ENCODE measurements at places on chromosomes 6 and 20.

GRCh38 chr6:145836170-145836569 lies 21.6 kb upstream of the FBXO30 start:
- DNase-seq, result no peak

GRCh38 chr20:39861381-39861780 lies 827.7 kb downstream of the MAFB start:
- no peak for DNase-seq

GRCh38 chr6:41155132-41155805 lies 1.1 kb upstream of the TREML1 start:
- no peak for DNase-seq

DNA sequence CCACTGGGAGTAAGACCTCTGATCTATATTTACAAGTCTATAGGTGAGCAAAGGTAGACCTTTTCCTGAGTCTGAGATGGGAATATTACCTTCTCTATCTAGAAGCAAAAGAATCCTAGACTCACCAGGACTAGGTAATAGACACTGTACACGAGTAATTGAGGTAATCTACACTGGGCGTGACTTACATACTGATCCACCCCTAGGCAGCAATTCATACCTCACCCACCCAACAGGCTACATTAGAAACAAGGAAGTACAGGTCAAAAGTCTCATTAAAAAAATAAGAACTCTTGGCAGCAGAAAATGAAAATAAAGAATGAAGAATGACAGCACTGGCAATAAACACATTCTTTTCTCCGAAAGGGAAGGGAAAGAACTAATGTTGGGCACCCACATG lies 7.6 kb downstream of the CSNK2A1 start:
- no peak for DNase-seq

DNA sequence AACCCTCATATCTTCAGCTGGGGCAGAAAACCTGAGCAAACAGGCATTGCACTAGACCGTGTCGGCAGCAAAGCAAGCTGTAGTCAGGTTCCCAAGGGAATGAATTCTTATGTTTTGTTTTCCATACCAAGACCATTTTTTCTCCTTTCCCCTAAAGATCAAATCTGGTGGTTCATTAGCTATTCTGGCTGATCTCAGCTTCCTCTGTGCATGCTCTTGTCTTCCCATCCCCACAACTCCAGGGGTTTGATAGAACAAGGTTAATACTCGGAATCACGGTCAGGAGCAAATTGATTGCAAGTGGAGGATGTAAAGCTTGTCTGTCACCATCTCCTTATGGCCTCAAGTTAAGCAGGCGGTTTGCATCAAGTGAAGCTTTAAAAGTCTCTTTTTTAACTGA lies 778.8 kb downstream of the KIF16B start:
- no peak for DNase-seq

- no peak for DNase-seq
These were observed 6.7 kb upstream of the TMEM30A start for GRCh38 chr6:75291331-75291730.

- no peak for DNase-seq
These were observed 5.1 kb upstream of the EPB41L2 start for GRCh38 chr6:131068165-131068564.

GRCh38 chr6:154901876-154902552 lies 93.1 kb upstream of the TIAM2 start:
- DNase-seq, result no peak

DNA sequence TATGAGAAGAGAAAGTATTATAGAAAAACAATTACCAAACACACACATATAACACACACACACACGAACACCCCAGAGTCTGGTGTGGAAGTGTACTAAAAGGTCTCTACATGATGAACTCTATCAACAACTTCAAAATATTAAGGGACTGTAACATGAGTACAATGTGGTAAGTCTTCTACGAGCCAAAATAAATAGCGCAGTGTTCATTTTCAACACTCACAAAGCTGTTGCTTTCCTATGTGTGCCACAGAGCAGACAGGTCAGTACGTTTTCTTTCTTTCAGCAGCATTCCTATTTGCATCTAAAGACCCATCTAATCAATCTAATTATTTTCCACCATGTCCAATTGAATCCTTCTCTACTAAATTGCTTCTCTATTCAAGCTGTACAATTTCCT lies 12.1 kb upstream of the CNKSR3 start:
- no peak for DNase-seq

GRCh38 chr6:163176097-163176496 lies 238.4 kb upstream of the QKI start:
- no peak for DNase-seq

- DNase-seq, result no peak
These were observed 181.2 kb downstream of the AIG1 start for GRCh38 chr6:143241911-143242310.

DNA sequence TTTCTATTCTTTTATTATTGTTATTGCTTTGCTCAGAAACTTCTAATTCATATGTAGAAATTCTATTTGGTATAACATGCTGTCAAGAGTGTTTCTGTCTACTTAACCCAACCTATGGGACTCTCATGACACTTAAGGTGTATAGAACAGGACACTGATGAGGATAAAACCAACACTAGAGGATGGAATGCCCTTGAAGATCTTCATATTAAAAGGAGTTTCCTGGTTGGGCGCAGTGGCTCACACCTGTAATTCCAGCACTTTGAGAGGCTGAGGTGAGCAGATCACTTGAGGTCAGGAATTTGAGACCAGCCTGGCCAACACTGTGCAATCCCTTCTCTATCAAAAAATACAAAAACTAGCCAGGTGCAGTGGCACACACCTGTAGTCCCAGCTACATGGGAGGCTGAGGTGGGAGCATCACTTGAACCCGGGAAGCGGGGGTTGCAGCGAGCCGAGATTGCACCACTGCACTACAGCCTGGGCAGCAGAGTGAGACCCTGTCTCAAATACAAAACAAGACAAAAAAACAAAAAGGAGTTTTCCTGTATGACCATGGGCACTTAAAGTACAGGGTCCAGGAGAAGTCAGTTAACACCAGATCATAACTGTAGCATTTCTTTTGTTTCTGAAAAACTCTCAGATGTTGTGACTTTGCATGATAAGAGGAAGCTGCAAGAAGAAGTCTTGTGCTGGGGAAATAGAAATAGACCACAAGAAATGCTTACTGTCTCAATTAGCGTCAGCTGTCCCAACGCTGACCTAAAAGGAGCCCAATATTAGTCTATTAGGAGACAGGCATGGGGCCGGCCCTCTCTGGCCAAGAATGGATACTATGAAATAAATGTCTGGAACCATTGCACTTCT lies 38.9 kb upstream of the CD2AP start:
- DNase-seq, result no peak

DNA sequence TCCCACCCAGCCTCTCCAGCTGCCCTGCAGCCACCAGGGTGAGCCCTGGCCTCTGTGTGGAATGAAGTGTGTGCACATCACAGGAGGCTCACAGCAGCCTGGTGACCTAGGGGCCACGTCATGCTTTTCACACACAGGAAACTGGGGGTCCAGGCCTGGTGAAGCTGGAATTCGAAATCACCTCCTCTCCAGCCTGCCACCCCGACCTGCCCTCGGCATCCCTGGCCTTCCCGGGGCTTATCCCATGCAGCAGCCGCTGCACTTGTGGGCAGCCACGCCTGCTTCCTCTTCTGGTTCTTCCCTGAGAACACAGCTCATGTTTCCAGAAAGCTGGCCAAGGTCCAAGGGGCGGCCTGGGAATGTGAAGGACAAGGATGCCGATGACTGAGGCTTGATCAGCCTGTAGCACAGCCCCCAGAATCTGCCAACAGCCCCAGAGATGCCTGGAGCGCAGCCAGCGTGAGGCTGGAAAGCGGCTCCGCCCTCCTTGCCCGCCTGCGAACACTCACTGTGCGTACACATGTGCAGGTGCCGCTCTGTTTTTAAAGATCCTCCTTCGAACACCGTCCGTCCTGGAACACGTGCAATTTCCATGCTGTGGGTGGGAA lies 4.2 kb upstream of the NTSR1 start:
- no peak for DNase-seq

- no peak for DNase-seq
These were observed 293.5 kb downstream of the ADGB start for GRCh38 chr6:146892283-146892612.

- no peak for DNase-seq
These were observed 17.9 kb downstream of the RNF24 start for GRCh38 chr20:3997446-3997845.

DNA sequence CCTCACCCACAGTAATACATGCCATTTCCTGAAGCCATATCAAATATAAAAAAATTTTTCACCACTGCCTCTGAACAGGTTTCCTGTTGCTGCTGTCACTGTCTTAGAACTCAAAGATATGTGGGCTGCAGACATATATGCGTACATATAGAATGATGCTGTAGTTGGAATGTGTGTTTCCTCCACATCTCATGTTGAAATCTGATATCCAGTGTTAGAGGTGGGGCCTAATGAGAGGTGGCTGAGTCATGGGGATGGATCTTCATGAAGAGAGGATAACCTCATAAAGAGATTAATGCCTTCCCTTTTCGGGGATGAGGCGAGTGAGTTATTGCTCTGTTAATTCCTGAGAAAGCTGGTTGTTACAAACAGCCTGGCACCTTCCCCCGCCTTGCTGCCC lies 7.7 kb upstream of the SCP2D1 start:
- no peak for DNase-seq

- DNase-seq, result no peak
These were observed 1.2 kb downstream of the FUT9 start for GRCh38 chr6:96017070-96017359.

DNA sequence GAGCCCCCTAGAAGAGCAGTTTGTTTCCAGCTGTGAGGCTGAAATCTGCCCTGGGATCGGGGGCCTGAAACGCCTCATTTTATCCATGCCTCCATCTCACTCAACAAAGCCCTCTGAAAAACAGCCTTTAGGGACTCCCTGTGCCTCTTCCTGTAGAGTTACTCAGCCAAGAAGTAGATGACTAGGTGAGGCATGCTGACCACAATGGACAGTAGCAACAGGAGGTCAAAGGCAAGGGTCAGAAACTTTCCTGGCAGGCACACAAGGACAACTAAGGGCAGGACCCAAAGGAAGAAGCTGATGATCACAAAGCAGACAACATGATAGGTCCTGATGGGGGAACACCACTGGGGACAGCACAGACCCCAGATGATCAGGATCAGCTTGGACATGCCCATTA lies 12.8 kb downstream of the MAS1L start:
- no peak for DNase-seq

DNA sequence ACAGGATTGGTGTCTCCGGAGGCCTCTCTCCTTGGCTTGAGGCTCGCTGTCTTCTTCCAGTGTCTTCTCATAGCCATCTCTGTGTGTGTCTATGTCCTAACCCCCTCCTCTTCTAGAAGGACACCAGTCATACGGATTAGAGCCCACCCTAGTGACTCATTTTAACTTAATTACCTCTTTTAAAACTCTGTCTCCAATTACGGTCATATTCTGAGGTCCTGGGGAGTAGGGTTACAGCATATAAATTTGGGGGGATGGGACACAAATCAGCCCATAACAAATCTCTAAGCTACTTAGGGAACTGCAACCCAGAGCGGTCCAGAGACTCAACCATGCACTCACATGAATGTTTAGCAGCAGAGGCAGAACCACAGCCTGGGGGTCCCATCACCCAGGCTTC lies 56.1 kb upstream of the SASH1 start:
- no peak for DNase-seq

- DNase-seq, result no peak
These were observed 711.3 kb upstream of the GJE1 start for GRCh38 chr6:141421378-141421777.

DNA sequence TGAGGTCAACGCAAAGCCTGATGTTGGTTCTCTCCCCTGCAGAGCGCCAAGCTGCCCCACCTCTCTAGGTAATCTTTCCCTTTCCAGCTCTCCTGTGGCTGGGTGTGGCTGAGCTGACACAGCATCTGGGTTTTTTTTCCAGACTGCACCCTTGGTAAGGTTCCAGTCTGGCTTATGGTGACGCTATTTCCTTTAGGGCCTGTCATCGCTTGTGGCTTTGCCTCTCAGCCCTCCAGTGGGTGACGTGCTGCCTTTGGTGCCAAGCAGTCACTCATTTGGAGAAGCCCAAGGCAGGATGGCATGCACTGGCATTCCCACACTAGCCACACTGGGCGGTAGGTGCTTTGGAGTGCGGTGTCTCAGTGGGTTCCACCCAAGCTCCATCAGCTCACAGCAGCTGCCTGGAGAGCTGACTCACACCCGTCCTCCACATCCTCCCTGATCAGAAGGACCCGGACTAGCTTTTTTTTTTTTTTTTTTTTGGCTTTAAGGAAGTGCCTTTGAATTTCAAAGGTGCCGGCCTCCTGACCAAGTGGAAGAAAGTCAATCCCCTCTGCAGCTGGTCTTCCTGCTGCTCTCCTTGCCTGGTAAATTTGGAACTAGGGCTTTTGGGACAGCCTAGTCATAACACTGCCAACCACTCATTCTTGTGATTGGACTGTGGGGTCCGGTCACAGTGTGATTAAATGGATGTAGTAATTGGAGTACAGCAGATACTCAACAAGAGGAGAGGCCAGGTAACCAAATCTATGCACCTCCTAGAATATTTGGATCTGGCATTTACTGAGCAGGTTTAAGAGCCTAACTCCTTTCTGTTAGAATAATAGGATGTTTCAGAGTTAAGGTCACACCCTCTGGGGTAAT lies 153.6 kb downstream of the CD83 start:
- no peak for DNase-seq

GRCh38 chr6:67717281-67717680 lies 917.8 kb upstream of the ADGRB3 start:
- no peak for DNase-seq

DNA sequence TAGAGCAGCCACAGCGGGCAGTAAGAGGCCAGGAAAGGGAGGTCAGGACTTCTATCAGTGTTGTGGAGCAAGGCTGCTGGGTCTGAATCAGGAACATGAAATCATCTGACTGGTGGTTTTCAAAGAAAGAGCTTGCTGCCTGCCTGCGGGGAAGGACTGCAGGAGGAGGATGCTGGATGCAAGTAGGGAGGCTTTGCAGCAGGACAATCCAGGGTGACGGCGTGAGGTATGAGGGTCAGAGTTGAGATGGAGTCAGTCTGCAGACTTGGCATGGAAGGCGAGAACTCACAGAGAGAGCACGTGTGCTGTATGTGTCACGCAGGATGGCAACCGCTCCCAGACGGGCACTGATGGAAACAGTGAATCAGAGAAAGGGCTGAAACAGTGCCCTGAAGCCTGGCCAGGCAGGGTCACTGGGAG lies 59.2 kb upstream of the CD93 start:
- no peak for DNase-seq

DNA sequence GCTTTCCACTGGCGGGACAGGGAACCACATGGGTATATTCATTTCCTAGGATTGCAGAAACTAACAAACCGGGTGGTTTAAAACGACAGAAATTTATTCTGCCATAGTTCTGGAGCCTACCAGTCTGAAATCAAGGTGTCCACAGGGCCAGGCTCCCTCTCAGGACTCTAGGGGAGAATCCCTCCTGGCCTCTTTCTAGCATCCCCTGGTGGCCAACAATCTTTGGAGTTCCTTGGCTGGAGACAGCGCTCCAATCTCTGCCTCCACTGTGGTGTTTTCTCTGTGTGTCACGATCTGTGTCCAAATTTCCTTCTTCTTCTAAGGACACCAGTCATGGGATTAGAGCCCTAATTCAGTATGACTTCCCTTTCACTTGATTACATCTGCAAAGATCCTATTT lies 95.0 kb downstream of the SCML4 start:
- DNase-seq, result no peak

All from T-helper 17 cell (primary cell).